Right renal cortex interstitium (tissue), 3 donors: ENCODE measurements at places on chromosomes 6 and 20. TPM values are rescaled to one million over a fixed set of nuclear protein-coding genes. Genes with fewer than 3 reads are reported as not detected.

- no peak for DNase-seq
Measured at GRCh38 chr6:134420614-134421181, 102.8 kb upstream of the SGK1 start.

- no peak for DNase-seq
Measured at GRCh38 chr6:1904466-1904799, 294.7 kb downstream of the FOXC1 start.

GRCh38 chr20:35091816-35092523, 637 bp downstream of the TRPC4AP start:
- DNase-seq = peak; percentile 30

DNA sequence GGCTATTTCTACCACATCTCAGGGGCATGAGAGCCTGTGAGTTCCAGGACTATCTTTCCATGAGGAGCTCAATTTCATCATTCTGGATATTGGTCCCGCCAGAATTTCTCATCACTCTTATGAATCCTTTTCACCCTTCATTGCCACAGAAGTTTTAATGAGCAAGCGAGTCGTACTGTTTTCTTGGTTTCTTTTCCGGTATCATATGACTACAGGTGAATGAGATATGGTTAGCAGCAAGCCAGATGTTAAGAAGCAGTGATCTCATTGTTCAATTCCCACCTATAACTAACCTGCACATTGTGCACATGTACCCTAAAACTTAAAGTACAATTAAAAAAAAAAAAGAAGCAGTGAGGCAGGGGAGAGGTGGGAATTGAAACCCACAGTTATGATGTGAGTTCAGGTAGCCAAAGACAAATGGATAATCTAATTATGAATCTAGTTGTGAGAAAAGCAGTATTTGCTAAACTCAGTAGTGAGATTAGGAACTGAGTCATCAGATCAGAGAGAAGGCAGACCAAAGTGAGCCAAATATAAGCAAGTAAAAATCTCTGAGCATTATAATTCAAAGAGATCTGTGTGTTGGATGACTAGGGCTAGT, 78.0 kb upstream of the ELOVL5 start:
- DNase-seq = no peak

GRCh38 chr6:328136-328670, 35.9 kb downstream of the DUSP22 start:
- DNase-seq = no peak

- DNase-seq = no peak
Measured at GRCh38 chr20:24669701-24670100, 200.3 kb downstream of the SYNDIG1 start.

- no peak for DNase-seq
Measured at GRCh38 chr6:81747327-81747726, 5.2 kb downstream of the TENT5A start.

GRCh38 chr6:3232017-3232945, 4.8 kb upstream of the TUBB2B start:
- no peak for DNase-seq

- DNase-seq = no peak
Measured at GRCh38 chr6:138261116-138261780, 43.0 kb upstream of the PBOV1 start.

Gene PHACTR1
- polyA plus RNA-seq = 14.8 TPM

Gene ZNF335
- 10.9 TPM for polyA plus RNA-seq

Gene NRSN2
- 45.7 TPM for polyA plus RNA-seq

Gene IRF4
- polyA plus RNA-seq = 0.15 TPM
